ENCODE measurements at places on chromosomes 1 and 21. TPM values are rescaled to one million over a fixed set of nuclear protein-coding genes. Genes with fewer than 3 reads are reported as not detected.

The ARF1 gene
- total RNA-seq, result 350 TPM

DNA sequence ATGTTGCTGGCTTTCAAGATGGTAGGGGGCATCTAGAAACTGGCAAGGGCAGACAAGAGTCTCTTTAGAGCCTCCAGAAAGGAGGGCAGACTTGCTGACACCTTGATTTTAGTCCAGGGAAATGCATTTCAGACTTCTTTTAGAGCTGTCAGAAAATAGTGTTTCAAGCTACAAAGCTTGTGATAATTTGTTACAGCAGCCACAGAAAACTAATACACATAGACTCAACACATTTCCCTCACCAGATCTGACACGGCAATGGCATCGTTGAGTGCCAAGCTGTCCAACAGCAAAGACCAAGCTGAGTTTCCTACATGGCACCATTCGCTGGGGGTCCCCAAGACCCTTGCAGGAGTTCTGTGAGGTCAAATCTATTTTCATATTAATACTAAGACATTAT, 62.0 kb downstream of the SLC9A1 start:
- no peaks in the 10 kb centered on the region for H3K27me3 ChIP-seq
- no peak overlapping the region for H3K27ac ChIP-seq
- DNase-seq, result no peak
- H3K4me1 ChIP-seq, result no peaks in the 10 kb centered on the region

GRCh38 chr21:45461369-45461750, 56.4 kb downstream of the COL18A1 start:
- DNase-seq, result no peak
- H3K4me1 ChIP-seq, result no peaks in the 10 kb centered on the region
- no peaks in the 10 kb centered on the region for H3K27me3 ChIP-seq
- no peaks in the 10 kb centered on the region for H3K36me3 ChIP-seq
- no peak overlapping the region for H3K4me3 ChIP-seq

The SLC1A7 gene
- total RNA-seq, result not detected

DNA sequence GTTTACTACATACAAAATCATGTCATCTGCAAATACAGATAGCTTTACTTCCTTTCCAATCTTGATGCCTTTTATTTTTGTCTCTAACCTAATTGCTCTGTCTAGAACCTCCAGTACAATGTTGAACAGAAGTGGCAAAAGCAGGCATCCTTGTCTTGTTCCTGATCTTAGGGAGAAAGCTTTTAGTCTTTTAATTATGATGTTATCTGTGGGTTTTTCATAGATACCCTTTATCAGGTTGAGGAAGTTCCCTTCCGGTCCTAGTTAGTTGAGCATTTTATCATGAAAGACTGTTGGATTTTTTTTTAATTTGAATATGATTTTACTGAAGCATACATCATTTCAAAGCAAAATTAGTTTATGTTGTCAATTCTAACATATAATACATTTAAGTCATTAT, 45.7 kb upstream of the DISC1 start:
- no peak overlapping the region for H3K4me3 ChIP-seq
- no peak for DNase-seq
- H3K27me3 ChIP-seq, result no peaks in the 10 kb centered on the region
- H3K27ac ChIP-seq, result no peak overlapping the region

The KRTAP11-1 gene
- total RNA-seq, result not detected

The KRTAP26-1 gene
- total RNA-seq, result not detected

The COA6 gene
- total RNA-seq, result 61.8 TPM

GRCh38 chr1:24939040-24939674, 9.1 kb upstream of the RUNX3 start:
- H3K4me1 ChIP-seq, result peaks cover 78% of the 10 kb centered on the region
- H3K36me3 ChIP-seq, result peaks cover 88% of the 10 kb centered on the region
- H3K27ac ChIP-seq, result no peak overlapping the region
- DNase-seq, result no peak
- H3K27me3 ChIP-seq, result no peaks in the 10 kb centered on the region
